Bronchial epithelial cell (primary cell): ENCODE measurements at places on chromosomes 4 and X. TPM values are rescaled to one million over a fixed set of nuclear protein-coding genes. Genes with fewer than 3 reads are reported as not detected.

The SYAP1 gene
- total RNA-seq, result 21.1 and 37.6 TPM in 2 replicates

The DGAT2L6 gene
- not detected in 2 replicates for total RNA-seq

The FABP2 gene
- not detected in 2 replicates for total RNA-seq

The DRP2 gene
- not detected in 2 replicates for total RNA-seq

DNA sequence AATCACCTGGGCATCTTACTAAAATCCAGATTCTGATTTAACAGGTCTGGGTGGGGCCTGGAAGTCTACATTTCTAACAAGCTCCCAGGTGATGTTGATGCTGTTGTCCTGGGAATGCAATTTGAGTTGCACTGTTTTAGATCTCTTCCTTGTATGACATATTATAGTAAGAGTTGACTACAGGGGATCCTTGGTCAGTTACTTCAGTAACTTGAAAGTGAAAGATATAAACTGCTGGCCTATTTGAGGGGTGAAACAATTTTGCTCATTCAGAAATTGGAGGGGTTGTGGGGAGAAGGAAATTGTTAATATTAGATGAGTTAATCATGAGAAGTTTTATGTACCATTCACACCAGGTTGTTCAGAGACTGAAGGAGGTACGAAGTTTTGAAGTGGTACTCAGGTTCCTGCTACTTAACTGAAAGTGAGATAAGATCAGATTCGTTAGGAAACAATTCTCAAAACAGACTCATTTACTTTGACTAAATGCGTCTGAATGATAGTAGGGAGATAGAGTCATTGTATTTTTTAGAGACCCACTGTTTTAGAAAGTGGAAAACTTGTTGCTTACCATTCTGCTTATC, 12.5 kb downstream of the SH2D1A start:
- no peak for DNase-seq

GRCh38 chrX:1527457-1527856, 9.5 kb downstream of the P2RY8 start:
- no peak for DNase-seq

GRCh38 chrX:41164449-41164848, 79.2 kb downstream of the USP9X start:
- DNase-seq, result no peak

- DNase-seq, result no peak
These were observed 5.0 kb downstream of the FRYL start for GRCh38 chr4:48774760-48775710.

- no peak for DNase-seq
These were observed 33.0 kb downstream of the PPA2 start for GRCh38 chr4:105440890-105441289.

- no peak for DNase-seq
These were observed 5.1 kb downstream of the BLOC1S4 start for GRCh38 chr4:6721121-6721520.

GRCh38 chrX:145773006-145773405, 44.6 kb upstream of the SLITRK2 start:
- DNase-seq, result no peak

DNA sequence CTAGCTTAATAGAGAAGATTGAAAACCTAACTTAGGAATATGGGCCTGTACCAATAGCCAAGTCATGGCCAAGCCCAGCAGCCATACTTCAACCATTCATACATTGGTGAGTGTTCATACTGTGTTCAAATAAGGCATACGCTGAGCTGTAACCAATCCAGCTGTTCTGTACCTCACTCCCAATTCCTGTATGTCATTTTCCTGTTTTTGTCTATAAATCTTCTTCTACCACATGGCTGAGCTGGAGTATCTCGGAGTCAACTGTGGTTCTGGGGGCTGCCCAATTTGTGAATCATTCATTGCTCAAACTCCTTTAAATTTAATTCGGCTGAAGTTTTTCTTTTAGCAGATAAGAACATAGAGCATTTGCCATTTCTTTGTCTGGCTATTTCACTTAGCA, 195.3 kb upstream of the ANKRD50 start:
- DNase-seq, result no peak
